T-cell (primary cell): ENCODE measurements at places on chromosomes 3 and 15. TPM values are rescaled to one million over a fixed set of nuclear protein-coding genes. Genes with fewer than 3 reads are reported as not detected.

The THRB gene
- not detected for total RNA-seq

The TMCO5A gene
- not detected for total RNA-seq

The CDHR4 gene
- total RNA-seq, result 0.35 TPM

The KNG1 gene
- not detected for total RNA-seq

The ISLR2 gene
- total RNA-seq, result not detected
